Hippocampal formation (tissue), 2 donors: ENCODE measurements at places on chromosomes 2 and 18.

DNA sequence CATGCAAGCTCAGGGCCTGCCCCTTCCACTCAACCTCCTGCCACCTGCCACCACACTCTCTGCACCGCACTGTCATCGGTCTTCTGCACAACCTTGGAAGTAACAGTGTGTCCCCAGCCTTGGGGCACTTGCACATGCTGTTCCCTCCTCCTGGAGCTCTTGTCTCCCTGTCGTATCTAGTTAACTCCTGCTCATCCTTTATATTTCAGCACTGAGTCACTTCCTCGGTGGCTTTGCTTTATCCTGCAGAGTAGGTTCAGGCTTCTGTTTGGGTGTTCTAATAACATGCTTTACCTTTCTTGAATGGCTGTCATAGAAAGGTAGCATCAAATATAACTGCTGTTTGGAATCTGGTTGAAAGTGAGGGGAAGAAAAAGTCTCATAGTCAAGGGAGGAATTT, 25.3 kb downstream of the PAX8 start:
- DNase-seq, result no peak

DNA sequence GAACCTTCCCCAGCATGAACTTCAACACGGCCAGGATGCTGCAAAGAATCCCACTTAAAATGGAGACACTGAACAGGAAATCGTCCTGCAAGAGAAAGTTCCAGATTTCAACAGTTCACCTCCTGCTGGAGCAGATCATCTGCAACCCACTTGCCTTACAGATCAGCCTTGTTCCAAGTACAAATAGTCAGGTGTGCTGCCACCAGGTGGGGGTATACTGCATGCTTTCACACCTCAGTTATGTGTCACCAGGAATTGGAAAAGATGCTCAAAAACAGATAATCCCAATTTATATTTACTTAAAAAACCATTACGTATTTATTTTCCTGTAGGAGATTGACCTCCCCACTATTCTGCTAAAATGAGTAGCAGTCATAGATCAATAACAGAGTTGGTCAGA, 212.3 kb downstream of the MGAT5 start:
- no peak for DNase-seq

DNA sequence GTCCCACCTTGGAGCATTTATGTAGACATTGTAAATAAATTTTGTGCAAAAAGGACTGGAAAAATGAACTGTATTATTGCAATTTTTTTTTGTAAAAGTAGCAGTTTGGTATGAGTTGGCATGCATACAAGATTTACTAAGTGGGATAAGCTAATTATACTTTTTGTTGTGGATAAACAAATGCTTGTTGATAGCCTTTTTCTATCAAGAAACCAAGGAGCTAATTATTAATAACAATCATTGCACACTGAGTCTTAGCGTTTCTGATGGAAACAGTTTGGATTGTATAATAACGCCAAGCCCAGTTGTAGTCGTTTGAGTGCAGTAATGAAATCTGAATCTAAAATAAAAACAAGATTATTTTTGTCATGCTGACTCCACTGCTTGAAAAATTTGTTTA, 137.5 kb downstream of the MEIS1 start:
- DNase-seq, result no peak

GRCh38 chr2:9092383-9093282, 89.1 kb upstream of the MBOAT2 start:
- DNase-seq, result no peak

DNA sequence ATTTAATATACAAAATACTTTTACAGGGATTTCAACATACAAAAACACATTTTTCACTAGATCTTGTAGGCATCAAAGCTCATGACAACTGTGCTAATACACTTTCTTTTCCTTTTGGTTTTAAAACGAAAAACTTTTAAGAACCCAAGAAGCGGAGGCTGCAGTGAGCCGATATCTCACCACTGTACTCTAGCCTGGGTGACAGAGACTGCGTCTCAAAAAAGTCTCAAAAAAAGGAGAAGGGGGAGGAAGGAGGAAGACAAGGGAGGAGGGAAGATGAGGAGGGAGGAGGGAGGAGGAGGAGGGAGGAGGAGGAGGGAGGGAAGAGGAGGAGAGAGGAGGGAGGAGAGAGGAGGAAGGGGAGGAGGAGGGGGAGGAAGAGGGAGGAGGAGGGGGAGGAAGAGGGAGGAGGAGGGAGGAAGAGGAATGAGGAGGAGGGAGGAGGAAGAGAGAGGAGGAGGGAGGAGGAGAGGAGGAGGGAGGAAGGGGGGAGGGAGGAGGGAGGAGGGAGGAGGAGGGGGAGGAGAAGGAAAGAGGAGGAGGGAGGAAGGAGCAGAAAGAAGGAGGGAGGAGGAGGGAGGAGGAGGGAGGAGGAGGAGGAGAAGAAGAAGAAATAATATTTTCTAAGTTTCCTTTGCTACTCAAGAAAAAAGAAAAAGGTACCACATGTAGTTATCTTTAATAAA, 13.8 kb downstream of the ROCK2 start:
- DNase-seq, result no peak

DNA sequence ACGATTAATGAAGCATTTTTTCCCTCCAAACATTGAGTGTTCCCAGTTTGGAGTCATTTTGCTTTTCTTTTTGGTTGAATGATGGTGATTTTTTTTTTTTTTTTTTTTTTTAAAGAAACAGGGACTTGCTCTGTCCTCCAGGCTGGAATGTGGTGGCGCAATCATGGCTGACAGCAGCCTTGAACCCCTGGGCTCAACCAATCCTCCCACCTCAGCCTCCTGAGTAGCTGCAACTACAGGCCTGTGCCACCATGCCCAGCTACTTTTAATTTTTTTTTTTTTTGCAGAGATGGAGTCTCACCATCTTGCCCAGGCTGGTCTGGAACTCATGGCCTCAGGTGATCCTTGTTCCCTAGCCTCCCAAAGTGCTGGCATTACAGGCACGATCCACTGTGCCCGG, 46.2 kb downstream of the IMPA2 start:
- DNase-seq, result no peak
